ENCODE measurements at places on chromosomes 5 and 9. TPM values are rescaled to one million over a fixed set of nuclear protein-coding genes. Genes with fewer than 3 reads are reported as not detected.

DNA sequence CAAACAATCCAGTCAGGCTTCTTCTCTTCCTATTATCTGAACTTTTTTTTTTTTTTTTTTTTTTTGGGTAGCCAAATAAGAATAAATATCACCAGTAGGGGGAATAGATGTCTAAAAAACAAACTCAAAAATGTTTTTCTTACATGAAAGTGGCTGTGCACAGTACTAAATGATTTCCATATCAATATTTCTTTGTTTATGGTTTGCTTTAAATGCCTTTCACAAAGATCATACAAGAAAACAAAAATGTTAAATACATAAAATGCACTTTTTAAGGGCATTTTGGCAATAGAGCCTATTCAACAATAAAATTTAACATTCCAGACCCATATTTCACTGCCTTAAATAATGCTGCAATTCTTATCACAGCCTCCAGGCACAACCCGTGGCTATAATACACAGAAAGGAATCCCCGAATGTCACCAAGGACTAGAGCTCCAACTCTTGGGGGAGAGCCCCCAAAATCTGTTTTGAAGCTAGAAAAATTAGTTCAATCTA, 91.1 kb upstream of the TBCA start:
- H3K27ac ChIP-seq = no peak overlapping the region
- no peaks in the 10 kb centered on the region for H3K36me3 ChIP-seq
- DNase-seq = no peak
- H3K4me3 ChIP-seq = no peak overlapping the region
- H3K4me1 ChIP-seq = no peaks in the 10 kb centered on the region
- peaks cover 5% of the 10 kb centered on the region for H3K27me3 ChIP-seq

- peaks cover 13% of the 10 kb centered on the region for H3K27me3 ChIP-seq
- H3K36me3 ChIP-seq = peaks cover 2% of the 10 kb centered on the region
- H3K4me3 ChIP-seq = no peak overlapping the region
- H3K4me1 ChIP-seq = peaks cover 4% of the 10 kb centered on the region
- DNase-seq = no peak
Observed at GRCh38 chr9:96067004-96067403, 191.5 kb downstream of the ERCC6L2 start.

TSLP gene
- 0.47 TPM for total RNA-seq

DNA sequence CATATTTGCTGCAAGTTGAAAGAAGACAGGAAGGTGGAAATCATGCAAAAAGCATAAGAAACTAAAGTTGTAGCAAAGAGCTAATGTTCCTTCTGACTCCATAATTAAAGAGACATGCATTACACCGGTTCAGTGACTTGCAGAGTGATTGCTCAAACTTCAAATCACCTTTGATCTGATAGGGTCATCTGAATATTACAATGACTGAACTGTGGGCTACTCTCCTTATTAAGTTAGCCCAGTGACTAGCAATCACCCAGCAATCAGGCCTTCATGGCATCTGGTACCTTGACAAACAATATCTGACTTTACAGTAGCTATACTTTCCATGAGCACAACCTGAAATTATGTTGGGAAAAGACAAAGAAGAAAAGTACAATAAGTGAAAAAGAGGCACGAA, 84.9 kb downstream of the NREP start:
- H3K27me3 ChIP-seq = peaks cover 11% of the 10 kb centered on the region
- no peaks in the 10 kb centered on the region for H3K4me1 ChIP-seq
- no peak for DNase-seq
- H3K4me3 ChIP-seq = no peak overlapping the region

RAI14 gene
- total RNA-seq = 1.5 TPM

DNA sequence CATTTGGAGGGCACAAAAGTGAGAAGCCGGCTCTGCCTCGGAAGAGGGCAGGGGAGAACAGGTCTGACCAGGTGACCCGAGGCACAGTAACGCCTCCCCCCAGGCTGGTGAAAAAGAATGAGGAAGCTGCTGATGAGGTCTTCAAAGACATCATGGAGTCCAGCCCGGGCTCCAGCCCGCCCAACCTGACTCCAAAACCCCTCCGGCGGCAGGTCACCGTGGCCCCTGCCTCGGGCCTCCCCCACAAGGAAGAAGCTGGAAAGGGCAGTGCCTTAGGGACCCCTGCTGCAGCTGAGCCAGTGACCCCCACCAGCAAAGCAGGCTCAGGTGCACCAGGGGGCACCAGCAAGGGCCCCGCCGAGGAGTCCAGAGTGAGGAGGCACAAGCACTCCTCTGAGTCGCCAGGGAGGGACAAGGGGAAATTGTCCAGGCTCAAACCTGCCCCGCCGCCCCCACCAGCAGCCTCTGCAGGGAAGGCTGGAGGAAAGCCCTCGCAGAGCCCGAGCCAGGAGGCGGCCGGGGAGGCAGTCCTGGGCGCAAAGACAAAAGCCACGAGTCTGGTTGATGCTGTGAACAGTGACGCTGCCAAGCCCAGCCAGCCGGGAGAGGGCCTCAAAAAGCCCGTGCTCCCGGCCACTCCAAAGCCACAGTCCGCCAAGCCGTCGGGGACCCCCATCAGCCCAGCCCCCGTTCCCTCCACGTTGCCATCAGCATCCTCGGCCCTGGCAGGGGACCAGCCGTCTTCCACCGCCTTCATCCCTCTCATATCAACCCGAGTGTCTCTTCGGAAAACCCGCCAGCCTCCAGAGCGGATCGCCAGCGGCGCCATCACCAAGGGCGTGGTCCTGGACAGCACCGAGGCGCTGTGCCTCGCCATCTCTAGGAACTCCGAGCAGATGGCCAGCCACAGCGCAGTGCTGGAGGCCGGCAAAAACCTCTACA, 11.8 kb downstream of the QRFP start:
- no peak overlapping the region for H3K4me3 ChIP-seq
- H3K4me1 ChIP-seq = no peaks in the 10 kb centered on the region
- no peak for DNase-seq
- H3K27ac ChIP-seq = no peak overlapping the region
- peaks cover 5% of the 10 kb centered on the region for H3K36me3 ChIP-seq
- H3K27me3 ChIP-seq = no peaks in the 10 kb centered on the region

SREK1IP1 gene
- 31.7 TPM for total RNA-seq

DNA sequence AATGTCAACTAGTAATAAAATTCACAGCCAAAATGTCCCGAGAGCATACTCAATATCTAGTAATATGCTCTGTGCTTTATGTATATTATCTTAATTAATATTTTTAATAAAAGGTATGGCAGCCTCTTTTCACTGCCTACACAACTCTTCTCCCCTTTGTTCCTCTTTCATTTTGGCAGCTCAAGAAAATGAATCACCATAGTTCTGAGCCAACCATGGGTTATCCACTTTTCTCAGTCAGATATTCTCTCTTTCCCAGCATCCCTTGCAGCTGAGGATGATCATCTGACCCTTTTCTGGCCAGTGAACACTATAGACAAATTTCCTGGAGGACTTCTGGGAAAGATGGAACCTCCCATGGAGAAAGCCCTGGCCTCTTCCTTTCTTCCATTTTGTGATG, 8.2 kb upstream of the DOCK8 start:
- no peak for DNase-seq
- H3K36me3 ChIP-seq = no peaks in the 10 kb centered on the region
- H3K4me1 ChIP-seq = no peaks in the 10 kb centered on the region
- H3K27ac ChIP-seq = no peak overlapping the region
- H3K27me3 ChIP-seq = peaks cover 9% of the 10 kb centered on the region
